ENCODE measurements at places on chromosomes 16 and 17. TPM values are rescaled to one million over a fixed set of nuclear protein-coding genes. Genes with fewer than 3 reads are reported as not detected.

The QPRT gene
- total RNA-seq, result 0.36 TPM

The C16orf89 gene
- total RNA-seq, result not detected

- no peak for DNase-seq
These were observed 26.0 kb downstream of the NGFR start for GRCh38 chr17:49521088-49521450.

GRCh38 chr16:75620326-75621169 lies 2.5 kb downstream of the ADAT1 start:
- no peak for DNase-seq

DNA sequence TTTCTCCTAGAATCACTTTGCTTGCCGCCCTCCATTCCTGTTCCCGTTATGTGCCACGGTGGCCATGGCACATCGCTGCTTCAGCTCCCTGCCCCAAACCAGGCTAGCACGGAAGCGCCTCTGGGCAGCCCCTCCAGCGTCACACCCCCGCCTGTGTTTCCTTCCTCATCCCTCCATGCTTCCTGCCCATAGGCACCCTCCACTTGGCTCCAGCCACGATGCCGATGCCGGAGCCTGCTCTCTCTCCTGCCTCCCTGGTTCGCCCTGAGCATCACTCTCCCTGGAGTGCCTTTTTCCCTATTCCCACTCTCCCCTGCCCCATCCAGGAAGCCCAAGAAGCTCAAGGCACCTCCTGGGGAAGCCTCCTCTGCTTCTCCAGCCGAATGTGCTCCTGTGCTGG lies 3.2 kb upstream of the ARHGAP23 start:
- no peak for DNase-seq

GRCh38 chr17:32265192-32265923 lies at the start of gene RHBDL3:
Gene RHBDL3, plus strand, starts transcription at chr17:32265832. Its CDS starts 358 bp downstream, at chr17:32266190.
- DNase-seq, result peak; percentile 47

The NQO1 gene
- total RNA-seq, result 197 TPM

- no peak for DNase-seq
These were observed 23.3 kb upstream of the CDRT4 start for GRCh38 chr17:15490634-15491261.

The RNF43 gene
- total RNA-seq, result not detected
